ENCODE measurements at places on chromosomes 13 and 19. TPM values are rescaled to one million over a fixed set of nuclear protein-coding genes. Genes with fewer than 3 reads are reported as not detected.

The C5AR1 gene
- total RNA-seq: not detected

The LIM2 gene
- not detected for total RNA-seq

- DNase-seq: no peak
These were observed 8.8 kb downstream of the PPP2R1A start for GRCh38 chr19:52198678-52199077.

DNA sequence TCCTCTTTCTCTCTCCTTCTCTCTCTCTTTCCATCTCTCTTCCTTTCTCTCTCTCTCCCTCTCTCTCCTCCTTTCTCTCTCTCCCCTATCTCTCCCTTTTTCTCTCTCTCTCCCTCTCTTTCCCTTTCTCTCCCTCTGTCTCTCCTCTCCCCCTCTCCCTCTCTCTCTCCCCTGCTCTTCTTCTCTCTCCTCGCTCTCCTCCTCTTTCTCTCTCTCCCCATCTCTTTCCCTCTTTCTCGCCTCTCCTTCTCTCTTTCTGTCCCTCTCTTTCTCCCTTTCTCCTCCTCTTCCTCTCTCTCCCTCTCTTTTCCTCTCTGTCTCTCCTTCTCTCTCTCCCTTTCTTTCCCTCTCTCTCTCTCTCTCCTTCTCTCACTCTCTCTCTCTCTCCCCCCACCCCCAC is 196.6 kb downstream of the UQCRFS1 start:
- DNase-seq: no peak

All from A172 (cell line).